Fibroblast of upper back skin (primary cell): ENCODE measurements at places on chromosomes 16 and 17.

DNA sequence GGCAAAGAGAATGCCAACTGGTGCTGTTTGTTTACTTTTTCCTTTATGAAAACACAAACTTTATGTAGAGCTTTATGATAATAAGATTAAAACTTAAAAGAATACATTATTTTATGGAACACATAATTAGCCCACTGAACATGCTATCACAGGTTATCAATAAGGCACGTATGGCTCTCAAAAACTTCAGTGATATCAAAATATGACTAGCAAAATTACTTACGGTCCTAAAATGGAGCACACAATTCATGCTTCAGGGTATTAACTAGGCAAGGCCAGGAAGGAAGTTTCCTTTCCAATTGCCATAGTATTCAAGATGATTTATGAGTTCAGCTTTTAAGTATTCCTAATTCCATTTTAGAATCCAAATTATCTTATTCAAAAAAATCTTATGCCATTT, 3.6 kb downstream of the RNF43 start:
- no peak for DNase-seq

DNA sequence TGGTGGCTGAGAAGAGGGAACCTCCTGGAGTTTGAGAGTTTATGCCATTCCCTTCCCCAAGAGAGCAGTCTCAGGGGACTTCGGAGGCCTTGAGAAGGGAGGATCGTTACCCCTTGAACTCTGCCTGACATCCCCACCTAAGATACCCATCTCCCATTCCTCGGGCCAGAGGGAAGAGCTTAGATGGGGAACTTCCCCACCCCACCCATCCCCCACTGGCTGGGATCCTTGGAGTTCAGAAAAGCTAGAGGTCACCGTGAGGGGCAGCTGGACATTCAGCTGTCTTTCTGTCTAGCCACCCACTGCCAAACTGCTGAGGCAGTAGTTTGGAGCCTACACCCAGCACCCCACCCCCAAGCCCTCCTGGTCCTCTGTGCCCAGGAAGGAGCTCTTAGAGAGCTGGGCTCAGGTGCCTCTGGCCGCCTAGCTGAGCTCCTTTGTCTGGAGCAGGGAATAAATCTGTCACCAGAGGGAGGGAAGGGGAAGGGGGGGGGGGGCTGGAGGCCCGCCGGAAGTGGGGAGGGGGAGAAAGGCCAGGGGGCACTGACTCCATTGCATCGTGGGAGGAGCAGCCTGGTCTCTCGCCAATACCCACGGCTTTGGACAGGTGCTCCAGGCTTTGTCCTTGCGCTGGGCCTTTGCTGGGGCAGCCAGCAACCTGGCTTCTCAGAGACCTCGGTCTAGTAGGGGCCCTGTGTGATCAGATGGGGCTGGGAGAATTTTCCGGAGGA, 1.0 kb downstream of the HSD11B2 start:
- DNase-seq: no peak

DNA sequence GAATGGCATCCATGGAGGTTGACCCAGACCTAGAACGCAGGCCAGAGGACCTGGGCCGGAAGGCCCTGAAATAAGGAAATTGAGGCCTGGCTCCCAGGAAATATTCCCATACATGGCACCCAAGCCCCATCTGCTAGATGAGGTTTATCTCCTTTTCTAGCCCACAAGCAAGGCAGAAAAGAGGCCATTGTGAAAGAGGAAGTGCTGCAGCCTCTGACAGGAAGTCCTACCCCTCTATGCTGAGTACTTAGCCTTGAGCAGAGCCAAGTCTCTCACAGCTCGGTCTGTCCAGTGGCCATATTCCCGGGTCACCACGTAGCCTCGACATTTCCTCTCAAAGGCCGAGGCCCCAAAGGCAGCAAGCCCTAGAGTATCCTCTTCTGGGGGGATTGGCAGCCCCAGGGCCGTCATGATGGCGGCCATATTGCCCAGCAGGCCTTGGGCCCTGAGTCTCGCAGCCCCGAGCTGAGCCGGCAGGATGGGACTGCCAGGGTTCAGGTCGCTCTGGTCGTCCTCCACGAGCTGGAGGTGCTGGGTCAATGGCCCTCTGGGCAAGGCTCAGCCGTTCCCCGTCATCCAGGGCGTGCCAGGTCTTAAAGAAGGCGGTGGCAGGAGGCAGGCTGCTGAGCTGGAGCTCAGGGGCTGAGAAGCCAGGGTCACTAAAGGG, 7.8 kb downstream of the CTF1 start:
- no peak for DNase-seq

GRCh38 chr16:5438591-5438990, 341.0 kb upstream of the EEF2KMT start:
- DNase-seq: no peak

- DNase-seq: peak; percentile 25
These were observed 182.8 kb downstream of the SEC14L1 start for GRCh38 chr17:77323413-77324171.

GRCh38 chr17:41334385-41335305, 16.0 kb downstream of the KRT33A start:
- no peak for DNase-seq

- DNase-seq: peak; percentile 62
These were observed 78.2 kb downstream of the NXN start for GRCh38 chr17:901191-901950.

- no peak for DNase-seq
These were observed 1.1 kb upstream of the HAPSTR1 start for GRCh38 chr16:9090101-9090959.

DNA sequence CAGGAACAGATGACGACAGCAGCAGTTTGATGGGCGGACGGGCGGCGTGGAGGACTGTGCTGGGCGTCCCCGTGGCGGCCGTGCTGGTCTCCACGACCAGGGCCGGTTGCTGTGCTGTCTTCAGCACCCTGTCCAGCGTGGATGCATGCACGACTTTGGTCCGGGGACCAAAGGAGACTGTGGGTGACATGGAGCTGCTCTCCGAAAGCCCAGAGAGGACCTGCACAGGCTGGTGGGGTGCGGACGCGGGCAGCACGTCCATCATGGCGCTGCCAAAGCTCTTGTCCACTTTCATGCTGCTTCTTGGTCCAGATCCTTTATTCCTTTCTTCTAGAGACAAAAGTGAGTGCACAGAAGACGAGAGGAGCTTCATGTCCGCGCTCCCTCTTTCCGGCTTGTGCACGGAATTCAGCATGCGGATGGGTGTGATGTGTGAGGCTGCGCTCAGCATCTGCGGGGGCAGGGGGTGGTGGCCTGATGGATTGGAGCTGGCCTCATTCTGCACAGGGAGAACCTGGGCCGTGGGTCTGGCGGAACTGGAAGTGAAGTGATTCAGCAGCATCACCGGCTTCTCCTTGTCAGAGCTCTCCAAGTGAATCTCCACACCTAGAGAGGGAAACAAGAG, 20.3 kb downstream of the MAP1LC3B start:
- DNase-seq: no peak

DNA sequence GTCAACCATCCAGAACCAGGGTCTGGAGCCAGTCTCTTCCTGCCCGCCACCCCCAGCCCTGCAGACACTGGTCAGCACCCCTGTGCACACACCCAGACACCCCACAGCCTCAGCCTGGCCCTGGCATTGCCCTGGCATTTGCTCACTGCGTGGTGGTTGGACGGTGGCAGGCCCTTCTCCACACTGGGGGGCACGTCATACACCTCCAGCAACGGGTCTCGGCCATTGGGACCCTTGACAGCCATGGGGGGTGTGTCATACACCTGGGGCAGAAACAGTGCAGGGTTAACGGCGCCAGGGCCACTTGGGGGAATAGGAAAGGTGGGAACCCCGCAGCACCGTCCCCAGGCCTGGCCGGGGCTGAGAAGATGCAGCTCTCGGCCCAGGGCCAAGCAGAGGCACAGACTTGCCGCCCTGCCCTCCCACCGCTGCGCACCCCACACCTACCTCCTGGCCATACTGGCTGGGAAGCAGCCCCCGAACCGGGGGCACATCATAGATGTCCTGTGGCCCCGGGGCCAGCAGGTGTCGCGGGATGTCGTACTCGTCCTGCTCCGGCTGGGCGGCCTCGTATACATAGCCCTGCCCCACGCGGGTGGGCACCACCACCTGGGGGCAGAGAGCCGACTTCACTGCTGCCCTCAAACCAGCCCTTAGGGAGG, 14.6 kb downstream of the BCAR1 start:
- no peak for DNase-seq

DNA sequence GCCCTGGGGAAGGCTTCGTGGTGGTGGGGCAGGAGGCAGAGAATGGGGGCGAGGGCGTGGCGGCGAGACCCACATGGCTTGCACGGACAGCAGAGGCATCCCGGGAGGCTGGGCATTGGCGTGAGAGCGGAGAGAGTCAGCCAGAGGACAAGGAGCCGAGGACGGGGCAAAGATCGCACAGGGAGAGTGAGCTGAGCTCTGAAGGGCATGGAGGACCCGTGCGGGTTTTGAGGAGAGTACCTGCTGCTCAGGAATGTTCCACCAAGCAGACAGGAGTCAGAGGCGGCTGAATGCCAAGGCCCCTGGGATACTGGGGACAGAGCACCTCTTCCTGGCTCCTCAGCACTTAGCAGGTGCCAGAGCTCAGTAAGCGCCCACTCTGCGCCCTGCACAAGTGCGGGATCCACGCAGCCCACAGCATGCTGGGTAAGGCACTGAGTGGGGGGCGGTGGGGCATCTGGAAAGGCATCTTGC, 47.8 kb downstream of the ARHGAP27 start:
- DNase-seq: no peak

DNA sequence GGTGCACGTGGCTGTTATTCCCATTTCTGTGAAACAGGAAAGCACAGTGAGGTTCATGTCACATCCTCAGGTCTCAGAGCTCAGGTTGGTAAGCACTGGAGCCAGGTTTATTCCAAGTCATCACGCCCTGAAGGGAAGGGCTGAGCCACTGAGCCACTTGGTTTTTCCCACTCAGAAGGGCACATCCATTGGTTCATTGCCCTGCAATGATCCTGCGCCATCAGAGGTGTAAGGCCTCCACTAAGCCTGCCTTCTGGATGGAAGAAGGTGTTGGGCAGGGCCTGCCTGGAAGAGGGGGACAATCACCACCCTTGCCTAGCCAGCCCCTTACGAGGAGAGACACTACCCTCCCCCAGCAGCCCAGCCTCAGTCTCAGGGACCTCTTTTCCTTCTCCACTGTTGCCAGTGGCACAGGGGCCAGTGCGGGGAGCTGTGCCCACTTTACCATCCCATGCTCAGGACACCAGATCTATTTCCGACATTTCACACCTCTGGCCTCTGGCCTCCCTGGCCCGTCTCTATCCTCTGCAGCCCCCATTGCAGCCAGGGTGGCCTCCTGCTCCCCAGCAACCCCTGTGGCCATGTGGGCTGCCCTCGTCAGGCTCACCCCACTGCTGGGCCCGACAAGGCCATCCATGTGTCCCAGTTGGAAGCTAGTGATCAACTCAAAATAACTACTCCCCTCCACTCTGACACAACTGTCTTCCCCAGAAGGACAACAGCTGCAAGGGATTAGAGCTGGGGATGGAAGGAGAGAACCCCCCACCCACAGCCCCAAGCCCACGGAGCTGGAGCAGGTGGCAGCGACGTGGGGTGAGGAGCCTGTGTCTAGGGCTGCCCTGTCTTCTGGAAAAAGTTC, 29.9 kb downstream of the CFAP20 start:
- DNase-seq: no peak

GRCh38 chr17:32288615-32289014, 23.0 kb downstream of the RHBDL3 start:
- DNase-seq: no peak

GRCh38 chr16:11734025-11734652, 8.5 kb downstream of the TXNDC11 start:
- DNase-seq: no peak

DNA sequence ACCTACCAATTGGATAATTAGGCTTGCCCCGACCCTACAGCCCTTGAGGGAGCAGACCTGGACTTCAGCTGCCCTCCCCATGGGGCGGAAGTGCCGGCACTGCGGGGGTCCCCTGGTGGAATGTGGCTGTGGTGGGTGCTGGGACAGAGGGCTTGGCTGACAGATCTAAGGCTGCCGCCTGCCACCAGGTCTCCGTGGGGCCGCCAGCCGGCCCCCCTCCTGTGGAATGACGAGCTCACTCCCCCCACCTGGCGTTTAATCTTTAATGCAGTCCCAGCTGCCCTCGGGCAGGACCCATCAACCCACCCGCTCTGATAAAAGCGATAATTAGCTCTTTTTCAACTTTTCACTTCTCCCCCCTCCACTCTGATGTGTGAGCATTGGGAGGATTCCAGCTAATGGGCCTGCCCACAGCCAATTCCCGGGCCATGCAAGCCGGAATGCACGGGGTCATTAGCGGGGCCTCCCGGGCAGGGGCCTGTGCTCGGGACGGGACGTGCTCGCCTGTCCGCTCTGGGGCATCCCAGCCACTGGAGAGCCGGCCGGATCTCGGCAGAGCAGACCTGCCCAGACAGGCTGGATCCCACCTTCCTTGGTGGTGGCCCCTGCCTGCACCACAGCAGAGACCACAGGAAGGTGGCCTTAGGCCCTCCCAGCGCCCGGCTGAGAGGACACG, 28.3 kb upstream of the GOSR2 start:
- DNase-seq: no peak

DNA sequence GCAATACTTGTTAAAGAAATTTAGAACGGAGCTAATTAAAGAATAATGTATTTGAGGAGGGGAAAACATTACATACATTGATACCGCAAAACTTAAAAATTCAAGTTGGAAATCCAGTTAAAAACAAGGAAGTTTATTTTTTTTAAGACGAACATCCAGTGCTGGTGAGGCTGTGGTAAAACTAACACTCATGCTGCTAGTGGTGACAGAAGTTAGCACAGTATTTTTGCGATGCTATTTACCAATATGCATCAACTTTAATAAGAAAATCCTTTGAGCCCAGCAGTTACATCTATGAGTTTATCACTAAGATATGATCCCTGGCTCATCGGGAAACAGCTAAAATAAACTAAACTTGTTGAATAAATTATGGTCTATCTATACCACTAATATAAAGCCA, 31.7 kb downstream of the GSPT1 start:
- no peak for DNase-seq

DNA sequence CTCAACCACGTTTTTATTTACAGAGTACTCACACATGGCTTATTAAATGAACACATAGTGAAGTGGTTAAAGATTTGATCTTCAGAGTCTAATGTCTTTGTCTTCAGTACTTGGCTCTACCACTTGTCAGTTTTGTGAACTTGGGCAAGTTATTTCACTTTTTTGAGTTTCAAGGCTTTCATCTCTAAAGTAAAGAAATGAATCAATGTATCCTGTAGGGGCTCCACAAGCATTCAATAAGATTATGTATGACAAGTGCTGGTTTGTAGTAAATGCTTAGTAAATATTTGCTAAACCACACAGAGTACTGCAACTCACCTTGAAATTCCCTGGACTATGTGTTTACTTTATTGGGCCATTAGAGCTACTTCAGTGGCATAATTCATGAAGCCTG, 446.0 kb upstream of the GOT2 start:
- no peak for DNase-seq

DNA sequence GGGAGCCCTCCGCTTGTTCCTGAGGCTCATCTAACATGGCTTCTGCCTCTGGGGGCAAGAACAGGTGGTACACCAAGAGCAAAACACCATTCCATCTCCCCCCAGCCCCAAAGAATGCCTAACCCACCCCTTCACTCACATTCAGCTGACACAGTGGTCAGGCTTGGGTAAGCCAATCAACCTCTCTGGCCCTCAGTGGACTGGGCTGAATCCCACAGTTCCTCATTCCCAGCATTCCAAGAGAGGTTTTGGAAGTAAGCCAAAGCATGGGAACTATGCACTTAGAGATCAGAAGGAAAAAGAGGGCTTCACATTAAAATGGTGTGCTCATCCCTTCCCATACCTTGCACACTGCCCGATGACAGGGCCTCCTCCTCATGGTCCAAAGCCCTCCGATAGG, 7.8 kb downstream of the PIGS start:
- peak; percentile 82 for DNase-seq
